ENCODE measurements at places on chromosomes 1 and 21.

DNA sequence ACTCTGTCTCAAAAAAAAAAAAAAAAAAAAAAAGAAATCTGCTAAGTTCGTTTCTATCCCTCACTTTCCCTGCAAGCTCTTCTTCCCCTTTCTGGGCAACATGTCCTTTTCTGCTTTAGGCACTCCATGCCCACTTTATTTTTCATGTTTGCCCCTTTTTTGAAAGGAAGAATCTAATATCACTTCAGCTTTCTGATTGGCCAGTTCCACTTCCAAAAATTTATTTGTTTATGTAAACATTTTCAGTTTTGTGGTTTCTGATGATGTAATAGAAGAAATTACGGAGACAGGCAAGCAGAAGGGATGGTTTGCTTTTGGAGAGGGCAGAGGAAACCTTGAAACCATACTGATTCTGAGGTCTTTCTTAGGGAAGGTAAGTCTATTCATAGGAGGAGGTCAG is 15.1 kb downstream of the IFNAR1 start:
- no peak for DNase-seq

- no peak for DNase-seq
Measured at GRCh38 chr1:225474439-225474985, 46.7 kb upstream of the LBR start.

- DNase-seq, result no peak
Measured at GRCh38 chr1:150997949-150998348, 8.8 kb downstream of the MINDY1 start.

- no peak for DNase-seq
Measured at GRCh38 chr1:25550683-25551310, 7.4 kb downstream of the LDLRAP1 start.

GRCh38 chr21:37561941-37562919 is 195.7 kb downstream of the DYRK1A start:
- DNase-seq, result no peak

DNA sequence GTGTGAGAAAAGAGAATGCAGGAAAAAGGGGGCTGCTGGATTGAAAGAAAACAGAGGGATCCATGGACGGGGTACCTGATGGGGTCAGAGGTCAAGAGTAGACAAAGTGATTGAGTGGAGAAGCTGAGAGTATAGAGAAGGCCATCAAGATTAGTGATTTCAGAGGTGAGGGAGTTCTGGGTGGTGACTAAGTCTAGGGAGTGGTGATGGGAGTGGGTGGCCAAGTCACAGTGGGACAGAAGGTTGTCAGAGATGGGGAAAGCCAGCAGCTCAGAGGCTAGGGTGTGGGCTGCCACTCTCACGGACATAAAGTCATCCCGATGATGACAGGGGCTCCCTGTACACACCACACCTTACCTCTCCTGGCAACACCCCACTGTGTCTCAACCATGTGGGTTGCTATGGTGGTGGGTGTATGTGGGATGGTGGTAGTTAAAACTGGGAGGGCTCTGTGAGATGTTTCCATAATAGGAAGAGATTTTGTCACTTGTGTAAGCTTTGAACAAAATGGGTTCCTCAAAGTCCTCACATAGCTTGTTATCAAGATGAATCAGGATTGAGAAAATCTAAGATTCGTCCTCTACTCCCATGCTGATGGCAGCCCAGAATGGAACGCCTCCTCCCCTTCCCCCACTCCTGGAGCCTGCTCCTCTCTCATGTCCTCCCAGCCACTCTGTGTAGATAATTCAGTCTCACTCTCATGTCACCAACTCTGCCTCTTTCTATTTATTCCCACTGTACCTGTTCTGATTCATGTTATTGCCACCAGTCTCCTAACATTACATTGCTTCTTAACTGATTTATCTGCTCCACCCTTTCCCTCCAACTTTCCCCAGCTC is 20.3 kb upstream of the CSF1 start:
- DNase-seq, result no peak

- no peak for DNase-seq
Measured at GRCh38 chr1:76669624-76670315, 197.5 kb upstream of the ST6GALNAC5 start.

Measured in stimulated activated CD8-positive, alpha-beta memory T cell treated with anti-CD3 and anti-CD28 coated beads, Interleukin-2, amount 100 ng/mL, for 1 hour (primary cell).